Activated T-cell treated with anti-CD3 and anti-CD28 coated beads, Interleukin-2, amount 50 U/mL, for 72 hours (primary cell): ENCODE measurements at places on chromosomes 6 and 20. TPM values are rescaled to one million over a fixed set of nuclear protein-coding genes. Genes with fewer than 3 reads are reported as not detected.
A peak's percentile ranks its signal among the peaks of the same experiment; 100 is the strongest.

GRCh38 chr6:71345476-71346333 lies 57.1 kb downstream of the OGFRL1 start:
- DNase-seq: no peak

DNA sequence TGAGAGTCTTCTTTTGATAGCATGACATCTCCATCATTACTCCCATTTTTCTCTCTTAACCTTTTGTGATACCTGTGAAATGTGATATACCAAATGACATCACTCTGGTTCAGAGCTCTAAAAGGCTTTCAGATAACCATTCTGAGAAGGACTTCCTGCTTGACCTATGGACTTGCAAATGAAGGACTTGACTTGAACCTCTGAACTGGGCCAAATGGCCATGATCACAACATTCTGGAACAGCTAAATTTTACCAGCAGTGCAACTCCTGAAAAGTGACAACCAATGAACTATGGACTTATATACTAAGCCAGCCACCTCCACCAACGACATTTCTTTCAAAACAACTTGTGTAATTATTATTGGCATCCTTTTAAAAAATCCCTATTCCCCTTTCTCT lies 1085.8 kb upstream of the CITED2 start:
- DNase-seq: no peak

GRCh38 chr20:45827030-45827652 lies at the start of gene TNNC2:
TNNC2 (minus strand) TSS chr20:45827312; CDS start chr20:45827248, 64 bp downstream.
- DNase-seq: no peak

- no peak for DNase-seq
Measured at GRCh38 chr6:40485300-40485699, 101.9 kb downstream of the LRFN2 start.

DNA sequence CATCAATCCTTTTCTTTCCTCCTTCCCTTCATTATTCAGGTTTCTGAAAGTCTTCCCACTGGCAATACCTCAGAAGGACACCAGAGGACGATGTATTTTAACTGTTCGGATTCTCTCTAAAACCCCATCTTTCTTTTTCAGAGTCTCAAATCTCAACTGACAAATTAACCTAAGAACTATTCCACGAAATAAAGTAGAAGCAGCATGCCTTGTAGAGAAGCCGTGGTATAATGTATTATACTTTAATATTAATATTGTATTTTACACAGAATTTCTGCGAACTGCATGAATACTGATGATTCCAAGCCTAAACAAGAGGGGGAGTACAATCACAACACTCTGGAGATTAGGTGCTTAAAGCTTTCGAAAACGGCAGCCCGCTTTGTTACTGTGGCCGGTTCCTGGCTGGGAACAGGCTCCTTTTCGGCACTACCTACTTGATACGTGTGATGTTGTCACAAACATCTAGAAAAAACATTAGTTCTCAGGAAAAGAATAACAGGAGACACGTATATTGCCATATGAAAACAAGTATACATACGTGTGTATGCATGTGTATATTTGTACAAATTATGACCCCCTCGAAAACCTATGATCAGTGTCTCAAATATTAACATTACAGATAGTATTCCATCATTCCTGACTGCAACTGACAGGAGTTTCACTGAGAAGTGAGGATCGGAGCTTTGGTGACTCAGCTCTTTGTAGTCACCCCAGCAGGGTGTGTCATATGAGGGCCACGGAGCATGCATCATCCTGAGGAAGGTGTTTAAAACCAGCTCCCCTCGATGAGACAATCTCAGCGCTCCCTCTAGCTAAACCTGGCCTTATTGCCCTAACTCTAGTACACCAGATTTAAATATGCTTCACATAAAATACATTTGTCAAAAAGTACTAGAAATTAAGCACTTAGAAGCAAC lies 319.7 kb upstream of the TCF21 start:
- peak; percentile 15 for DNase-seq

The MYT1 gene
- 0.23 TPM for total RNA-seq
